ENCODE measurements at places on chromosomes 2 and 18.

DNA sequence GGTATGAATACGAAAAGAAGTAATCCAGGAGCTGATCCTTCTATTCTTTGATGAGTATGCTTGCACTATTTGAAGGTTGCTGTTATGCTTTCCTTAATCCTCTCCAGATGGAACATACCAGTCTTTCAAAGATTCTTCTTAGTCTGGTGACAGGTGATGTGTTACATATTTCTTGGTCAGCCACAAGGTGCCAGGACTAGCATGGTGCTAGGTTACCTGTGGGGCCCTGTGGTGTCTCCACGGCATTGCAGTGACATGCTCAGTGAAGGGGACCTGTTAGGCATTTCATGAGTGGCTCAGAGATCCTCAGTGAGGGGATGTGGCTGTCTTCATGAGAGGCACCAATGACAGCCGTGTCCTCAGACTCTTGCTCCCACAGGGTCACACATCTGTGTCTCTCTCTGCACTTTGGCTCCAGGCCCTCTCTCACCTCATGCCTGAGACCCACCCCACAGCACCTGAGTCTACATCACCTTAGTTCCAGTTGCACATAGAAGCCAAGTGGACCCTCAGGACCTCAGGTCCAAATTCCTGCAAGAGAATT, 13.1 kb upstream of the RAB31 start:
- no peak for DNase-seq

- no peak for DNase-seq
Observed at GRCh38 chr2:240972201-240972600, 26.2 kb upstream of the SNED1 start.

DNA sequence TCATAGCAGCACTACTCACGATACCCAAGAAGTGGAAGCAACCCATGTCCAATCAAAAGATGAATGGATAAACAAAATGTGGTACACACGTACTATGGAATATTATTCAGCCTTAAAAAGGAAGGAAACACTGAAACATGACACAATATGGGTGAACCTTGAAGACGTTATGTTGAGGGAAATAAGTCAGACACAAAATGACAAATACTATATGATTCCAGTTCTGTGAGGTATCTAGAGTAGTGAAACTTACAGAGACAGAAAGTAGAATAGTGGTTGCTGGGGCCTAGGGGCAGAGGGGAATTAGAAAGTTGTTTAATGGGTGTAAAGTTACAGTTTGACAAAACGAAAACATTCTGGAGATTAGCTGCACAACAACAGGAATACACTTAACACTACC, 24.7 kb downstream of the TLK1 start:
- no peak for DNase-seq

DNA sequence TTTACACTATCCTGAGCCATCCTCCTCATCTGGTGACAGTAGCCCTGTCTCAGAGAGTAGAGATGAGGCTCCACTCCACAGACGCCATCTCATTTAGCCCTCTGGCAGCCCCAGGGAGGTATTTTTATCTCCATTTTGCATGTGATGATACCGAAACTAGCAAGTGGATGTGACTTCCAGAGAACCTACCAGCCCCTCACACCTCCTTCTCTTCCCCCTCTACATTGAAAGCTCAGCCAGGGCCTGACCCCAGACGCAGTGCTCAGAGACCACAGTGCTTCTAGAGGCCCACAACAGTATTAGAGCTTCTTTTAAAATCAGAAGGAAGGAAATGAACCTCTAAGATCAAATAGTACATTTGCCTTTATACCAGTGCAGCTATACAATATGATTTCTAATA, 8.3 kb downstream of the GYPC start:
- no peak for DNase-seq

DNA sequence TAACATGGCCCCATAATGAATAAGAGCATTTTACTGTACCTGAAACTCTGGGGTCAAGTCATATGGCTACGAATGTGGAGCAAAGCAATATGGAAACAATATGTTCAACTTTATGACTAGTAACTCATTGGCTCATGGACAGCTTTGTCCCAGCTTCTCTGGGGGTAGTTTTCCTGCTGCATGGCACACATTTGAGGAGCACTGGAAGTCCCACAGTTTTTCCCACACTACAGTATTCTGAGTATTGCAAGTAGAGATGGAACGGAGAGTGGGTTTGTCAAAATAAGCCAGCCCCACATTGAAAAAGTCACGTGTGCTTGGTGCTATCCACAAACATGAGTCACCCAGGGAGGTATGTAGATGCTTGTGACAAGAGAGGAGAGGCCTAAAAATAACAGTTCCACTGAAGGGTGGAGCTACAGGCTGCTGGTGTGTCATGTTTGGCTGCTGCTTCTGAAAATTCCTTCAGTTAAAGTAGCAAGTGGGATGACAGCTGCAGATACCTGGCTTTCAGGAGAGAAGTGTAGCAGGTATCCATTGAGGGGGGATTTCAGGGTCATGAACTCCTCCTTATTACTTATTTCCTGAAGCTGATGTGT, 48.2 kb upstream of the CTAGE1 start:
- DNase-seq = no peak

- DNase-seq = no peak
Observed at GRCh38 chr2:71607151-71607889, 154.0 kb downstream of the DYSF start.

- no peak for DNase-seq
Observed at GRCh38 chr2:92073815-92074548, 2797.2 kb upstream of the TEKT4 start.

DNA sequence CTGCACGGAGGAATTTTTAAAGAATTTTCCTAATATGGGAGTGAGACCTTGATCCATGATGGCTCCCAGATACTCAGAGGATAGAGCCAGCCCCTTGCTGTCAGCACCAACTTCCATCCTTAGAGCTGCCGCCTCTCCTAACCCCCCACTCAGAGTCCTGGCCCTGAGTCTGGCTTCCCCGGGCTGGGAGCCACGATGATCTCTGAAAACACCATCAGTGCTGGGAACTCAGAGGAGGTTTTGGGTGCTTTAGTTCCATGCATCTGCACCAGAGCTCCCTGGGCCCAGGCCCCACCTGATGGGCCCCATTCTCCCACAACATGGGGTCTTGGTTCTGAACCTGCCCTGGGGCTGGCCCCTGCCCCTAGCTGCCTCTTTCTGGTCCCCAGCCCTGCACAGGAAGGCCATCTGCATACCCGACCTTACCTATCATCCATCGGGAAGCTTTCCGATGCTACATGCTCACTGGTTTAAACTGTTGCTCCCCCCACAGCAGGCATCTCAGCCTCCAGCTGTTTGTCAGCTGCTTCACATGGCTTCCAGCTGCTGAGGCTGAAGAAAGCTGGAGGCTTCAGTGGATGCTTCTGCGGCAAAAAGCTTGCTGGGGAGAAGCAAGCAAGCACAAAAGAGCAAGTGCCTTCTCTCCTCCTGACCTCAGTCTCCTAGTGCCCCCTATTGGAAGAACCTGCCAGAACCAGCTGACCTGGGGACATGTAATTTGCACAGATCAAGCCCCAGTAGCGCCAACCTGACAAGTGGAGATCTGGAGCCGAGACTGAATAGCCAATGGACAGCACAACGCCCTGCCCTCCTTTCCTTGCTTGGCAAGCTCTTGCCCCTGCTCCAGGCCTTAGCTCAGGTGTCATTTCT, 24.2 kb upstream of the RHOB start:
- DNase-seq = no peak

DNA sequence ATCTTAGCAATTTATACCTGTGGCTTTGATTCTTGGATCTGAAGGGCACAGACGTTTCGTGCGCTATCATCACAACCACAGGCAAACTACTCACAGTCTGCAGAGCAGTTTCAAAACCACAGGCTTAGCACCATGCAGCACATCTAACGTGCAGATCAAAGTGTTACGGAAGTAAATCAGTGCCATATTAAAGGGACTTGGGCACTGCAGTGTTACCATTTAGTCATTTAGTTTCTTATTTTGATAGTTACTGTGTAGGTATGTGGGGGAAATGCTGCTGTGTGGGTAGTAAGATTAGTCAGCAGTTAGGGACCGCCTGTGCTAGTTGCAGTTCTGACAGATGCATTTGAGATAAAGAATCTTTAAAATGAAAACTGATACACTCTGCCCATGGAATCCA, 384.0 kb downstream of the NBAS start:
- no peak for DNase-seq

DNA sequence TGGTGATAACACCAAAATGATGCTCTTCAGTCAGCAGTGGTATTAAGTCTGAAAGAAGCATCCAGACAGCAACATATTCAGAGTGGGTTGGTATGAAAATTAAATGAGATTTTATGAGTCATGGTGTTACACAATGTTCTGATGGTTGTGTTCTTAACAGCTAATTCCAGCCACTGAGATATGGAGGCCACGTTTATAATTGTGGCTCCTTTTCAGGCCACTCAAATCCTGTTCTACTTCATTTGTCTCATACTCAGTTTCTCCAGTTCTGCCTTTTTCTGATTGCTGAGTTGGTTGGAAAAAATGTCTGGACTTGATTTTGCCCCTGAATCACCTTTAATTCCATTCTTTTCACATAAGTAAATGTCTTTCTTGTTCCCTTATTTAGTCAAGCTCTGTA, 162.7 kb upstream of the COL3A1 start:
- DNase-seq = no peak

GRCh38 chr18:50061876-50062517, 132.9 kb downstream of the MYO5B start:
- DNase-seq = no peak

- DNase-seq = no peak
Observed at GRCh38 chr2:98412751-98413458, 31.8 kb upstream of the INPP4A start.

DNA sequence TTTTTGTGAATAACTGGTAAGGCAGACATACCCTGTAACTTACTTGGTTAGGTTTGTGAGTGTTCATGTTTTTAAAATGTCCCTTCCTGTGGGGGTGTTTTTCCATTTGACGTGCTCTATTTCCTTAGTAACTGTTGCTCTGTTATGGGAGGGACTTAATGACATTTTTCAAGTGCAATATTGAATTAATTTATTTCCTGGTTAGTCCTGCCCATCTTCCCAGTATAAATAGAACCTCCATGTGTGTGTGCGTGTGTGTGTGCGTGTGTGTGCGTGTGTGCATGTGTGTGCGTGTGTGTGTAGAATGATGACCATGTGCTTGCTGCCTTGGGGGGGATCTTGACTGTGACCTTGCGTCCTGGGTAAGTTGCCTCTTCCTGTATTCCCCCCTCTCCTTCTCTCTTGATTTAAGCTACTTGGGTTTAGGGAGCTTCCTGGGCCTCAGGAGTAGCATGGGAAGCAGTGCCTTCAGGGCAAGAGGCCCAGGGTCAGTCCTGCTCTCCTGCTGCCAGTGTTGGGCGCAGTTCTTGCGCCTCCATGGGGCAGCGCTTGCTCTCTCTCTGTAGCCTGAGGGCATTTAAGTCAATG, 163.9 kb downstream of the LDLRAD4 start:
- DNase-seq = no peak

- DNase-seq = no peak
Observed at GRCh38 chr2:99757611-99758114, 267.8 kb upstream of the REV1 start.

GRCh38 chr2:120347396-120348060, 1.6 kb downstream of the INHBB start:
- no peak for DNase-seq

GRCh38 chr18:12079491-12080237, 14.0 kb upstream of the ANKRD62 start:
- no peak for DNase-seq

- no peak for DNase-seq
Observed at GRCh38 chr2:142286618-142287017, 155.8 kb upstream of the LRP1B start.

GRCh38 chr2:152446213-152446612, 111.2 kb downstream of the FMNL2 start:
- no peak for DNase-seq

GRCh38 chr2:169139145-169139544, 69.8 kb downstream of the DHRS9 start:
- no peak for DNase-seq

DNA sequence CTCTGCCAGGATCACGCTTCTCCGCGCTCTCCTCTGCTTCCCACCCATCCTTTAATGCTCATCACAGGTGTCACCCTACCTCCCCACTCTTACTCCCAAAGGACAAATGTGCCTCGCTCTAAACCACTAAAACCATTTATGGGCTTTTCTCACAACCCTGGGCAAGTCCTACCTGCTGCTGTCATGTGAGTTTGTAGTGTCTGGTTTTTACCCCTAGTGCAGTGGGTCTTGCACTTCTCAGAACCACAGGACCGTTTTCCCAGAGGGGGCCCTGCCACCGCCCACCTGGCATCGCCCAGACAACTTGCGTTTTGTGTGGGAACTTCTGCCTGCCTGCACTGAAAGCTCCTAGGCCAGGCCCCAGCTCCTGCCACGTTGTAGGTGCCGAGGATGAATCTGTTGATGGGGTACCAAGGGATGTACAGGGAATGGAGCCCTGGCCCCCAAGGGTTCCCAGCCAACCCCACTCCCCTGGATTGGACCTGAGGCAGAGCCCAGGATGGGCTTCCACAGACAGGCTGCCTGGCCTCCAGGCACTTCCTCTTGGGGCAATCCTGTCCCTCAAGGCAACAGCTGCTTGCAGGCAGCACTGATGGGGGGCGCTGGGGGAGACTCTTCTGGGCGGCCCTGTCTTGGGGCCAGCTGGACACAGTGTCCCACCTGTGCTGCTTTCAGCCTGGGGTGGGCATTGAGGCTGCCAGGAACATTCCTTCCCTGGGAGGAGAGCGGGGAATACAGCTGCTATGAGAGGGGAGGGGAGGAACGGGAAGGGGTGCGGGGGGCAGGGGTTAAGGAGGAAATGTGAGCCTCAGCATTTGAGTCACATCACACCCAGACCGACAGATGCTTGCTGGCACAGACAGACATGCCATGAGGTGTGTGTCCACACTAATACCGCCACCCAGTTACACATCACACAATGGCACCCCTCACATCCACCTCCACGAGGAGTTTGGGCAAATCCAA, 176.3 kb downstream of the ZFP36L2 start:
- DNase-seq = no peak

GRCh38 chr18:44341759-44342158, 338.9 kb upstream of the SETBP1 start:
- no peak for DNase-seq

All from activated naive CD4-positive, alpha-beta T cell (primary cell).